ENCODE measurements at places on chromosomes 6 and 20. TPM values are rescaled to one million over a fixed set of nuclear protein-coding genes. Genes with fewer than 3 reads are reported as not detected.
A peak's percentile ranks its signal among the peaks of the same experiment; 100 is the strongest.

DNA sequence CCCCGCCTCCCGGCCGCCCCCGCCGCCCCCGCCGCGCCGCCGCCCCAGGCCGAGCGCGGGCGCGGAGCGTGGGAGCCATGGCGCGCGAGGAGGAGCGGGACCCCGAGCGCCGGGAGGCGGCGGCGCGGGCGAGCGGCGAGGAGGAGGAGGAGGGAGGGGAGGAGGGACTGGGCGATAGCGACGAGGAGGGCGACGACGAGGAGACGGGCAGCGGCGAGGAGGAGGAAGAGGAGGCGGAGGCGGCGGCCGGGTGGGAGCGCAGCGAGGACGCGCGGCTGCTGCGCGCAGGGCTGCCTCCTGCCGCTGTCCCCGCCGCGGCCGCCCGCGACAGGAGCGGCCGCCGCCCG, at the start of gene SLC24A3:
SLC24A3 (plus strand) TSS at position 174 of the 347 bp plus-strand sequence.
- no peak within 1 kb of the TSS for H3K27ac ChIP-seq
- H3K4me1 ChIP-seq, result peaks cover 7% of the 10 kb centered on the region

The MEP1A gene
- not detected for total RNA-seq

GRCh38 chr6:36067374-36068011, 39.9 kb downstream of the MAPK14 start:
- no peak for DNase-seq
- H3K27me3 ChIP-seq, result no peaks in the 10 kb centered on the region
- H3K27ac ChIP-seq, result peak overlapping the region; percentile 68
- H3K4me1 ChIP-seq, result peaks cover 55% of the 10 kb centered on the region
- no peak overlapping the region for H3K4me3 ChIP-seq

GRCh38 chr6:121760191-121760590, 324.7 kb downstream of the GJA1 start:
- H3K4me1 ChIP-seq, result no peaks in the 10 kb centered on the region
- H3K27me3 ChIP-seq, result no peaks in the 10 kb centered on the region
- H3K36me3 ChIP-seq, result peaks cover 2% of the 10 kb centered on the region
- H3K4me3 ChIP-seq, result no peak overlapping the region

The AIF1 gene
- total RNA-seq, result 5.1 TPM

GRCh38 chr6:165245701-165246100, 63.7 kb downstream of the C6orf118 start:
- peaks cover 2% of the 10 kb centered on the region for H3K4me1 ChIP-seq
- H3K36me3 ChIP-seq, result no peaks in the 10 kb centered on the region
- no peak overlapping the region for H3K27ac ChIP-seq
- DNase-seq, result no peak

DNA sequence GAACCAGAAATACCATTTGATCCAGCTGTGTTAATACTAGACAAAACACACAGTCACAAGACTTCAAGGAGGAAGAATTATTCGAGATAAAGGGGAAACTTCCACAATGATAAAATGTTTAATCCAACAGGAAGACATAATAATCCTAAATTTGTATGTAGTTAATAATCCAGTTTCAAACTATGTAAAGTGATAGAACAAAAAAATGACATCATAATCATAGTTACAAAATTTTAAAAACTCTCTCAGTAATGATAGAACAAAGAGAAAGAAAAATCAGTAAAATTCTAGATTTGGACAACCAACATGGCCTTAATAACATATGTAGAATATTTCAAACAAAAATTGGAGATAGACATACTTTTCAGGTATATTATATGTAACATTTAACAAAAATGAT, 38.9 kb downstream of the LINC00237 start:
- no peaks in the 10 kb centered on the region for H3K4me1 ChIP-seq
- no peak overlapping the region for H3K4me3 ChIP-seq
- H3K36me3 ChIP-seq, result no peaks in the 10 kb centered on the region
- DNase-seq, result no peak
- no peak overlapping the region for H3K27ac ChIP-seq

The PRDM13 gene
- total RNA-seq, result not detected

- H3K36me3 ChIP-seq, result no peaks in the 10 kb centered on the region
- DNase-seq, result no peak
- H3K4me3 ChIP-seq, result no peak overlapping the region
- H3K27me3 ChIP-seq, result peaks cover 9% of the 10 kb centered on the region
Observed at GRCh38 chr6:50442531-50443040, 270.7 kb upstream of the TFAP2D start.

The BPIFA1 gene
- not detected for total RNA-seq

Data from mesothelial cell of epicardium (in vitro differentiated cells).